ENCODE measurements at places on chromosomes 7 and 10. TPM values are rescaled to one million over a fixed set of nuclear protein-coding genes. Genes with fewer than 3 reads are reported as not detected.

GRCh38 chr10:69356187-69356586 lies 60.5 kb downstream of the TACR2 start:
- no peak overlapping the region for H3K27ac ChIP-seq
- no peaks in the 10 kb centered on the region for H3K27me3 ChIP-seq
- no peaks in the 10 kb centered on the region for H3K4me1 ChIP-seq
- H3K4me3 ChIP-seq: no peak overlapping the region

DNA sequence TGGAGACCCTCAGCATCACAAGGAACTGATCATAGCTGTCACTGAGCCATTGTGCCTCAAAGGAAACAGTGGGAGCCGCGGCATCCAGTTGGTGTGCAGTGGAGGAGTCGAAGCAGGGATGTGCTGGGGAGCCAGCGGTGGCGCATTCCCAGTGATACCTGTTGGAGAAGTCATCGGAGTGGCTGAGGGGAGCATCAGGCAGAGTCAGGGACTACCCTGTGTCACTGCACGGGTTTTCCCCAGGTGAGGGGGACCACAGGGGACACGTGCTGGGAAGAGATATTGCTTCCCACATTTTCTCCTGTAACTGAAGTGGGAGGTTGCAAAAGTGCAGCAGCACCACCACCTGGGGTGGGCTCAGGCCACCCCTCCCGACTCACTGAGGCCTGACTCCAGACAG lies 57.7 kb downstream of the PKD1L1 start:
- no peak overlapping the region for H3K4me3 ChIP-seq
- DNase-seq: no peak
- peaks cover 6% of the 10 kb centered on the region for H3K4me1 ChIP-seq
- no peak overlapping the region for H3K27ac ChIP-seq
- H3K36me3 ChIP-seq: no peaks in the 10 kb centered on the region

GRCh38 chr7:118080947-118081346 lies 103.0 kb upstream of the LSM8 start:
- H3K36me3 ChIP-seq: no peaks in the 10 kb centered on the region
- no peak overlapping the region for H3K27ac ChIP-seq
- DNase-seq: peak; percentile 36
- H3K4me3 ChIP-seq: no peak overlapping the region
- H3K4me1 ChIP-seq: no peaks in the 10 kb centered on the region

DNA sequence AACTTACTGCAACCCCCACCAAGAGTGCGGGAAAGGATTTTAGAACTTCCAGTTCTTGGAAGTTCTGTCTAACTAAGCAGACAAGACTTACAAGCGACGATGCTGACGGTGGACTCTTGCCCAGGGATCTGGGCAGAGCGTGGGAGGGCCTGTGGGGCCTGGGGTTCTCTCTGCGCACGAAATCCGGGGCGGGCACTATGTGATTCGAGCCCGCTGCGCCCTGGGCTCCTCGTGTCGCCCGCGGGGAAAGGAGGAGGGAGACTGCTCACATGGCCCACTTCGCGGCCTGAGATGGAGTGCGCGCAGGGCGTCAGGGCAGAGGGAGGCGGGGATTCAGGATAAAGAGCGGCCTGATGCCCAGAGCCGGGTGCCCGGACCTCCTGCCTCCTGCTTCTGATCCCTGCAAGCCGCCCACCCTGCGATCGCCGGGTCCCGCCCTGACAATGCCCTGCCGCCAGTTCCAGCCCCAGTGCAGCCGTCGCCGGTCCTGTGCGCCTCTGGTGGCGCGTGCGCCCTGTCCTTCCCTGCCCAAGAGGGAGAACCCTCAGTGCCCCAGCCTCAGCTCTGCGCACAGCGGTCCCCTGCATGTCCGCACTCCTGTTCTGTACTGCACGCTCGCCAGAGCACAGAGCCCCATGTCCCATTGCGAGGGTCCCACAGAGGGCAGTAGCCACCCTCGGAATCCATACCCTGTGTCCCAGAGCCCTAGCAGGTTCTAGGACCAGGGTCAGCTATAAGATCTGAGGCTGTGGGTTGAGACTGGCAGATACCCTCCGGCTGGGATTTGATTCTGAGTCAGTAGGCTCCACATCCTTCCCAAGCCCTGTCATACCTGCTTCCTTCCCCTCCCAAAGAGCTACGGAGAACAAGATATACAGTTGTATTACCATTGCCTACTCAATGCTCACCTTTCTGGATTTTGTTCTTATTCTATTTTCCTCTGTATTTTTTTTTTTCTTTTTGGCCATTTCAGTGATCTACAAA lies 99.4 kb upstream of the TMEM106B start:
- H3K27me3 ChIP-seq: peaks cover 6% of the 10 kb centered on the region
- H3K4me1 ChIP-seq: no peaks in the 10 kb centered on the region
- no peak for DNase-seq
- H3K4me3 ChIP-seq: no peak overlapping the region
- no peaks in the 10 kb centered on the region for H3K36me3 ChIP-seq
- no peak overlapping the region for H3K27ac ChIP-seq

- no peak overlapping the region for H3K4me3 ChIP-seq
- H3K27me3 ChIP-seq: no peaks in the 10 kb centered on the region
- no peaks in the 10 kb centered on the region for H3K4me1 ChIP-seq
- no peak for DNase-seq
Observed at GRCh38 chr10:46293832-46294640, 7.2 kb downstream of the ANTXRL start.

GRCh38 chr10:79115302-79115701 lies 46.5 kb downstream of the ZMIZ1 start:
- no peaks in the 10 kb centered on the region for H3K27me3 ChIP-seq
- H3K4me1 ChIP-seq: peaks cover 33% of the 10 kb centered on the region
- H3K36me3 ChIP-seq: no peaks in the 10 kb centered on the region
- no peak overlapping the region for H3K4me3 ChIP-seq
- no peak overlapping the region for H3K27ac ChIP-seq
- DNase-seq: no peak

DNA sequence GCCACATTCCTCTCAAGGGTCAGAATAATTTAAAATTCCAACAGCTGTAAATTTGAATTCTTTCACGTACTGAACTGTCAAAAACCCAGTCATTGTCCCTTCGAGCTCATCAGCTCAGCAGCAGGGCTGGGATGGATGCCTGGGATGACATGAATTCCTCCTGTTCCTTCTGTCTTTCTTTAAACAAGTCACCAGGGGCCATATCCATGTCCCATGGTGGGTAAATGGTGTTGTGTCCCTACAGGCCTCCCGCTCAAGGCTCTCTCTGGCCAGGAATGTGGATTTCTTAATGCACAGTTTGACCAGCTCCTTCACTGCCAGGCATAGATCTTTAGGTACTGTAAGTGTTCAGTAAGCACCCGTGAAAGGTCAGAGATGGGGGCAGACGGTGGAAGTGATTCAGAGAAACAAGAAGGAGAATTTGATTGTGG lies 13.8 kb upstream of the TECPR1 start:
- H3K4me1 ChIP-seq: no peaks in the 10 kb centered on the region
- H3K27ac ChIP-seq: 0 out of 2 replicates have a peak overlapping the region, but pooled peaks have one; percentile 9
- H3K4me3 ChIP-seq: no peak overlapping the region
- no peak for DNase-seq
- no peaks in the 10 kb centered on the region for H3K27me3 ChIP-seq
- H3K36me3 ChIP-seq: 0 out of 2 replicates have a peak, but pooled peaks cover 1% of the 10 kb centered on the region

- DNase-seq: no peak
- no peak overlapping the region for H3K4me3 ChIP-seq
- H3K27me3 ChIP-seq: no peaks in the 10 kb centered on the region
- H3K36me3 ChIP-seq: no peaks in the 10 kb centered on the region
- H3K4me1 ChIP-seq: no peaks in the 10 kb centered on the region
- H3K27ac ChIP-seq: no peak overlapping the region
Observed at GRCh38 chr7:12370249-12370648, 33.4 kb downstream of the VWDE start.

DNA sequence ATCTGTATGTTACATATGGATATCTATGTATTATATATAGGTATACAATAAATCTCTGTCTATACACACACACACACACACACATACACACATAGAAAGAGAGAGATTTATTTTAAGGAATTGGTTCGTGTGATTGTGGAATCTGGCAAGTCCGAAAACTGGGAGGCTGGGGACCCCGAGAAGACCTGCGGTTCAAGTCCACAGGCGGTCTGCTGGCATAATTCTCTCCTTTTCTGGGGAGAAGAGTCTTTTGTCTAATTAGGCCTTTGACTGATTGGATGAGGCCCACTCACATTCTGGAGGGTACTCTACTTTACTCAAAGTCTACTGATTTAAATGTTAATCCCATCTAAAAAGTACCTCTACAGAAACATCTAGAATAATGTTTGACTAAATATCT lies 65.1 kb downstream of the PAPSS2 start:
- H3K27ac ChIP-seq: no peak overlapping the region
- H3K4me3 ChIP-seq: no peak overlapping the region
- no peak for DNase-seq
- H3K27me3 ChIP-seq: no peaks in the 10 kb centered on the region
- H3K4me1 ChIP-seq: no peaks in the 10 kb centered on the region
- H3K36me3 ChIP-seq: no peaks in the 10 kb centered on the region

- peak overlapping the region; percentile 95 for H3K27ac ChIP-seq
- DNase-seq: no peak
- peaks cover 19% of the 10 kb centered on the region for H3K36me3 ChIP-seq
- peaks cover 5% of the 10 kb centered on the region for H3K4me1 ChIP-seq
- peak overlapping the region; percentile 71 for H3K4me3 ChIP-seq
Observed at GRCh38 chr7:87154166-87154565, 1.9 kb downstream of the DMTF1 start.

GRCh38 chr10:107826171-107826570 lies 661.7 kb upstream of the SORCS1 start:
- H3K27ac ChIP-seq: no peak overlapping the region
- no peaks in the 10 kb centered on the region for H3K4me1 ChIP-seq
- no peaks in the 10 kb centered on the region for H3K36me3 ChIP-seq
- no peak for DNase-seq
- no peak overlapping the region for H3K4me3 ChIP-seq
- no peaks in the 10 kb centered on the region for H3K27me3 ChIP-seq

- peaks cover 5% of the 10 kb centered on the region for H3K4me1 ChIP-seq
- peaks cover 5% of the 10 kb centered on the region for H3K36me3 ChIP-seq
- no peaks in the 10 kb centered on the region for H3K27me3 ChIP-seq
Observed at GRCh38 chr10:59814878-59815277, 61.6 kb upstream of the MRLN start.

GRCh38 chr7:30225863-30226613 lies 58.4 kb upstream of the ZNRF2 start:
- H3K4me3 ChIP-seq: peak overlapping the region; percentile 44
- no peaks in the 10 kb centered on the region for H3K27me3 ChIP-seq
- H3K4me1 ChIP-seq: peaks cover 36% of the 10 kb centered on the region
- H3K27ac ChIP-seq: peak overlapping the region; percentile 81
- peak; percentile 100 for DNase-seq
- no peaks in the 10 kb centered on the region for H3K36me3 ChIP-seq

DNA sequence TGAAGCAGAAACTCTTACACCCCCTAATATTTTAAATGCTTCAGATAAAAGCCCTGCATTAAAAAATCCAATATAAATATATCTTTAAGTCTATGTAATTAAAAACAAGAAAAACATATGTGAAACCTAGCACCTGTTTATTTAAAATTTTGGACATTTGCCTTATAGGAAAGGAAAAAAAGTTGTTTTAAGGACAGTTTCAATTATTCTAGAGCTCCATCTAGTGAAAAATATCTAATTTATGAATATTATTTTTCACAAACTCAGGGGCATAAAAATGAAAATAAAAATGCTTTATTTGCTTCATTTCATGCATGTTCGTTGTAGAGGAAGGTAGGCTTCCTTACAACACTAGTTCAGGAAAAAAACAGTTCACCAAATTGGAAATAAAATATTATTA lies 26.1 kb downstream of the ENKUR start:
- peaks cover 10% of the 10 kb centered on the region for H3K27me3 ChIP-seq
- no peak for DNase-seq
- no peaks in the 10 kb centered on the region for H3K4me1 ChIP-seq
- H3K4me3 ChIP-seq: no peak overlapping the region

DNA sequence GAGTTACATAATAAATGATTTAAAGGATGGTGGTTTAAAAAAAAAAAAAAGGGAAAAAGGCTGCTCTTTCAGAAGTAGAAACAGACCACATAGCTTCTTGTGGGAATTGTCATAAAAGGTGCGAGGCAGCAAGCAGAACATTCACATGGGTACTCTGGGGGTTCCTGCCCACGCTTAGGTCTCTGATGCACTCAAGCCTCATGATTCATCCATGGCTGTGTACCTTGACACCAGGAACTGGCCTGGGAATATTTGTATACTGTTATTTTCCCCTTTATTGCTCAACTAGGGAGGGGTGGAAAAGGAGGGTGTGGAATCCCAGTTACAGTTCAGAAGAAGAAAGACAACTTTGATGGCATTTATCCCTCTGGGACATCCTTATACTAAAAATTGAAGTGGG lies 4.0 kb downstream of the PON2 start:
- H3K27me3 ChIP-seq: no peaks in the 10 kb centered on the region
- H3K4me1 ChIP-seq: peaks cover 3% of the 10 kb centered on the region
- H3K4me3 ChIP-seq: no peak overlapping the region

GRCh38 chr10:97116462-97117162 lies 69.1 kb downstream of the SLIT1 start:
- no peaks in the 10 kb centered on the region for H3K27me3 ChIP-seq
- DNase-seq: no peak
- H3K27ac ChIP-seq: no peak overlapping the region
- H3K36me3 ChIP-seq: no peaks in the 10 kb centered on the region
- no peak overlapping the region for H3K4me3 ChIP-seq

DNA sequence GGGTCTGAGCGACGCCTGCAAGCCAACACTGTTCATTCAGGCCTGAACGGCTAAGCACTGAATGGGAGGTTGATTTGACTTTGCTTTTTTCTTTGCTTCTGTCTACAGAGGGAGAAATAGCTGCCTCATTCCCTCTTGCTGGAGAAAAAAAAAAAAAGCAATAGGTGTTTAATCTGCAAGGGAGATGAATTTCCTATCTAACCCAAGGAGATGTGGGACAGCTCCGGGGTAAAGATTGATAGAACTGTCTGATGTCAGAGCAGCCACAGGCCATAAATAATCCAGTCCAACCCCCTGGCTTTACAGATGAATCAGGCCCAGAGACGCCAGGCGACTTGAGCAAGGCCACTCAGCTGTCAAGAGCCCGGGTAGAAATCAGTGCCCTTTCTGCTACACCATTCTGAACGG lies 168.0 kb downstream of the ARHGAP12 start:
- no peaks in the 10 kb centered on the region for H3K27me3 ChIP-seq
- H3K4me3 ChIP-seq: peak overlapping the region; percentile 90
- peak overlapping the region; percentile 61 for H3K27ac ChIP-seq
- no peak for DNase-seq
- peaks cover 18% of the 10 kb centered on the region for H3K4me1 ChIP-seq

Gene CPN1
- not detected for total RNA-seq
